ENCODE measurements at places on chromosomes 13 and 19. TPM values are rescaled to one million over a fixed set of nuclear protein-coding genes. Genes with fewer than 3 reads are reported as not detected.

Gene ERICH6B
- total RNA-seq = not detected

Gene RHPN2
- total RNA-seq = 2.2 TPM

Gene CLEC17A
- not detected for total RNA-seq

Gene CKM
- total RNA-seq = not detected

Gene TMIGD2
- total RNA-seq = not detected

Gene PABPC3
- total RNA-seq = 0.09 TPM

Gene PRSS57
- not detected for total RNA-seq

Gene NTF4
- not detected for total RNA-seq

Gene C13orf42
- total RNA-seq = not detected

Gene ZNF675
- 8.8 TPM for total RNA-seq

Gene MTUS2
- under 0.01 TPM for total RNA-seq

Gene ZNF486
- 5.7 TPM for total RNA-seq

Gene ZSWIM4
- total RNA-seq = 9.8 TPM

Gene TGFB1
- 52.1 TPM for total RNA-seq

Gene B3GNT3
- not detected for total RNA-seq

Gene PDX1
- not detected for total RNA-seq

Gene KRTDAP
- not detected for total RNA-seq

Gene FOSB
- total RNA-seq = 0.27 TPM

Gene C19orf67
- total RNA-seq = not detected

Gene LENG8
- 42.7 TPM for total RNA-seq

Gene FCER2
- total RNA-seq = not detected

Gene ATP12A
- total RNA-seq = not detected

Gene LILRB1
- total RNA-seq = not detected

Gene CLIP3
- 4.7 TPM for total RNA-seq

Gene FAM83E
- 0.56 TPM for total RNA-seq

Gene DMPK
- total RNA-seq = 17.6 TPM

Gene OR7D4
- not detected for total RNA-seq

Gene RNF17
- not detected for total RNA-seq

Gene CDX2
- not detected for total RNA-seq

Gene ZNF835
- under 0.01 TPM for total RNA-seq

Gene ZIK1
- total RNA-seq = 5.5 TPM

Gene DNAAF3
- 0.47 TPM for total RNA-seq

Gene GRIN3B
- 0.27 TPM for total RNA-seq

Gene LDLR
- 58.1 TPM for total RNA-seq

Gene C19orf73
- 0.63 TPM for total RNA-seq

Gene FCAR
- not detected for total RNA-seq

Gene TRAPPC6A
- total RNA-seq = 11.6 TPM

Gene IGFL2
- total RNA-seq = not detected

Gene LRRC8E
- 1.6 TPM for total RNA-seq

Gene EBI3
- total RNA-seq = 0.18 TPM

Gene KLF2
- 7.2 TPM for total RNA-seq

Gene LILRB3
- not detected for total RNA-seq

Gene ATF5
- total RNA-seq = 2.7 TPM

Gene GPR12
- total RNA-seq = not detected

Gene KLHL1
- total RNA-seq = not detected

Gene PTGIR
- total RNA-seq = 0.27 TPM

Gene RASIP1
- 54.5 TPM for total RNA-seq

Gene SLC25A41
- total RNA-seq = under 0.01 TPM
